ENCODE measurements at places on chromosomes 12 and 14.

DNA sequence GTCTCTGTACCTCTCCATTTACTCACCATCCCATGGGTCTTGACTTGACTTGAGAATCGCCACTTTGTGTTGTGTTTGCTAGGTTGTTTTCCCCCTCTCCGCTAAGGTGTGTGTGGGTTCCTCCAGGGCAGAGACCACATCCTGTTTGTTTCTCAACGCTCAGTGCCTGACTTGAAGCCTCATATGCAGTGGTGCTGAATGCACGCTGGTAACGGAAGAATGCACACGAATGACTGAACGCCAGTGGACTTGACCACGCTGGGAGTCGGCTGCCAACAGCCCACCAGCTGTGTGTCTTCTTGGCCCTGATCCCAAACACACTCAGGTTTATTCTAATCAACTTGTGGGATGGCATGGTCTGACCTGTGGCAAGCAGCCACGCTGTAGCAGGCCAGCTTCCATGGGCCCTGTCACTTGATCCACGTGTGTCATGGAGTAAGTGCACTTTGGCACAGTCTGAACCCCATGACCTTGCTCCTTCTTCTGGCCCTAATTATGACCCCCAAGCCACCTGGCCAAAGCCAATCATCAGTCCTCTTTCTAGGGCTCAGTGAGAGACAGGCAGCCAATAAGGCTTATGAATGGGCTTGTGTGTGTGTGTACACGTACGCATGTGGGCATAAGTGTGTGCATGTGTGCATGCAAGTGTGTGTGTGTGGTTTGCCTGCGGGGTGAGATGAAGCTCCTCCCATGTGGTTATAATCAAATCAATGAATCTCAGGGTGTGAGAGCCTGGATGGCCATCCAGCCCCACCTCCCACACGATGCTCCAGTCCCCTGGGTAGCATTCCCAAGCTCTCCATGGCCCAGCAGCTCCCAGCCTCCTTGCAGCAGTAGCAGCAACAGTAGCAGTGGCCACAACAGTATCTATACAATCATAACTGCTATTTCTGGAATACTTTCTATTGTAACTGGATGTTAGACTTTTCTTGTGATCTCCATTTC lies 6.4 kb upstream of the TC2N start:
- DNase-seq, result peak; percentile 91

- no peak for DNase-seq
Observed at GRCh38 chr12:69918287-69918686, 93.3 kb downstream of the MYRFL start.

GRCh38 chr12:109202770-109203169 lies 86.4 kb downstream of the ACACB start:
- no peak for DNase-seq

DNA sequence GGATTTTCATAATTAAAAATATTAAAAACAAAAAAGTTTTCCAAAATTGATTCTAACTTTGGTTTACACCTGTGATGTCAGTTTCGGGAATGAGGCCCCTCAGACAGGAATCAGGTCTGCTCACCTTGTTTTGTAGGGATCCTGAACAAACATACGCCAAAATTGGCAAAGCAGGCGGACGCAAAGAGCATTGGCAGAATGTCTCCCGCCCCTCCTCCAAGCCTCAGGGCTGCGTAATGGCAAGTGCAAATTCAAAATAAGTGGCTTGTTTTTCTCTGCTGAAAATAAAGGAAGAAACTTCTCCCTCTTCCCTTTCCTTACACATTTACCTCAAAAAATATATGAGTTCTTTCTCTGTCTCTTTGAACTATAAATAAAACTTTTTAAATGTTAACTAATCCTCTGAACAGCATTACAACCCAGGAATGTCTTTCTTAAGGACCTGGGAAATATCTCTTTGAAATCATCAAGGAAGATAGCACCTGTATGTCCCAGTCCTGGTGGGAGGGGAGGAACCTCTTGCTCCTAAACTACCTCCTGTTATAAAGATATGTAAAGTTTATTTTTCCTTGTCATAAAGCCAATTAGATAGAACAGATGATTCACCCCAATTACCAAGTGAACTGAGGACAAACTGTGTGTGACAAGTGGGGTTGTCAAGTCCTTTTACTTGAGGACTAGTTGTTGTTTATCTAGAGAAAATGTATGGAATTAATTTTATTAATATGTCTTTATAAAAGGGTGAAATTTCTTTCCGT lies 16.5 kb downstream of the OR6J1 start:
- DNase-seq, result no peak

- DNase-seq, result no peak
Observed at GRCh38 chr14:98297567-98297966, 974.4 kb downstream of the BCL11B start.

- no peak for DNase-seq
Observed at GRCh38 chr14:97178781-97179180, 381.6 kb downstream of the VRK1 start.

DNA sequence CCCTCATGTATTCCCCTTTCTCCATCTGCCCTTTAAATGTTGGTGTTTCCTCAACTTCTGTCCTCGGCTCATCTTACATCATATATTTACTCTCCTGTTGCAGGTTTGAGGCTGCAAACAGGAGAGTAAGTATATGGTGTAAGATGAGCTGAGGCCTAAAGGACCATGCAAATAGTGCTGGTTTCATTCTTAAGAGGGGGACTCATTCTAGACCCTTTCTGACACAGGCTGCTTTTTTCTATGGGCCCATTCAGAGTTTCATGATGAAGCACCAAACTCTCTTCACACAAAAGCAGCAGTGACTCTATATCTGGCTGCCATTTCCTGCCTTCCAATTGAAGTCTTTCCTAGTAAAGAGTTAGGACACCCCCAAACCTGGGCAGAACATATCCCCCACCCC lies 218.5 kb downstream of the PHLDA1 start:
- no peak for DNase-seq

DNA sequence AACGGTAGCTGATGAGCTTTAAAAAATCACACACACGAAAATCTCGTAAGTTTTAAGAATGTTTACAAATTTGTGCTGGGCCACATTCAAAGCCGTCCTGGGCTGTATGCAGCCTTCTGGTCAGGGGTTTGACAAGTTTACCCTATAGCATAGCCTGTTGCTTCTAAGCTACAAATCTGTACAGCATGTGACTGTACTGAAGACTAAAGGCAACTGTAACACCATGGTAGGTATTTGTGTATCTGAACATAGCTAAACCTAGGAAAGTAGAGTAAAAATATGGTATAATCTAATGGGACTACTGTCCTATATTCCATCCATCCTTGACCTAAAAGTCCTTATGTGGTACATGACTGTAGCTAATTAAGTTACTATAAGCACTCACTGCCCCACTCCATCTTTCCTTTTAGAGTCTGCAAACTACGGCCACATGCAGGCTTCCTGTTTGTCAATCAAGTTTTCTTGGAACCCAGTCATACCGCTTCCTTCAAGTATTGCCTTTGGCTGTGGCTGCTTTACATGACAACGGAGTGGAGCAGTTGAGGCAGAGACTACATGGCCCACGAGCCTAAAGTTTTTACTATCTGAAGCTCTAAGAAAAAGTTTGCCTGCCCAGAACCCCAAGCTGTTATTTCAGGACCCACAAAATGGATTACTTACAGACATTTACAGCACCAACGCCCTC lies 18.5 kb downstream of the KRT7 start:
- no peak for DNase-seq

GRCh38 chr12:96548384-96548783 lies 59.0 kb downstream of the CFAP54 start:
- no peak for DNase-seq

DNA sequence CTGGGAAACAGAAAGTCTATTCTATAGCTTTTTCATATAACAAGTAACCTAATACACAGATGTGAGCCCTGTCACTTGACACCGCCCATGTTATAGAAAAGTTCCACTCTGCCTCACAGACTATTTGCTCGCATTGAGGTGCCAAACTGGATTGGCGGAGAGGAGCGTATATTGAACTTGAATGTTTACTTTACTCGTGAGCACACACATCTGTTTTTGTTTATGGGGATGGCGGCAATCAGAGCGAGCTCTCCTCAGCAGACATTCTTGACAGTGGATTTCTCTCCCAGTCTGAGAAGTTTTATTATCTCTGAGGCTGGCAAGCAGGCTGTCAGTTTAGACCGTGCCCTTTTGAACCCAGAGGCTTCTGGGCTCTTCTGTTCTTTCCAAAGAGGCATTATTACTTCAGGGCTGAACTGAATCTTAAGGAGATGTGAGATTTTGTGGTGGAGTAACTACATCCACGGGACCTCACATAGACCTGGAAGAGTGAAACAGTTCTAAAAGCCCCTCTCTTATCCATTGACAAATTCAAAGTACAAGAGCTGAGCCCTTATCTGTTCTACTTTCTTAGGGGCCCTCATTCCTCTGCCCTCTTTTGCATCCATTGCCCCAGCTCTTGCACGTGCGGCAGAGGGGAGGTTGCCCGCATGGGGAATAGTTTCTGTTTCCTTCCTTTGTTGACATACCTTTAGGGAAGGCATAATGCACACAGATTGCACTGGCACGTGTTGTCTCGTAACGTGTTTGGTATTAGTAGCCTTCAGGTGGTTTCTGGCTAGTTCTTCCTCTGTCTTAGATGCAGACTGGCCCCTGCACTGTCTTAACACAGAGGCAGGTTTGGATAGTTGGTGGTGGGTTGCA lies 68.2 kb downstream of the DRAM1 start:
- DNase-seq, result no peak

GRCh38 chr12:102322254-102322653 lies 124.6 kb upstream of the PMCH start:
- no peak for DNase-seq

GRCh38 chr12:132559652-132560363 lies 50.6 kb downstream of the LRCOL1 start:
- DNase-seq, result no peak

GRCh38 chr12:93302331-93303229 lies 75.1 kb upstream of the NUDT4 start:
- DNase-seq, result no peak

DNA sequence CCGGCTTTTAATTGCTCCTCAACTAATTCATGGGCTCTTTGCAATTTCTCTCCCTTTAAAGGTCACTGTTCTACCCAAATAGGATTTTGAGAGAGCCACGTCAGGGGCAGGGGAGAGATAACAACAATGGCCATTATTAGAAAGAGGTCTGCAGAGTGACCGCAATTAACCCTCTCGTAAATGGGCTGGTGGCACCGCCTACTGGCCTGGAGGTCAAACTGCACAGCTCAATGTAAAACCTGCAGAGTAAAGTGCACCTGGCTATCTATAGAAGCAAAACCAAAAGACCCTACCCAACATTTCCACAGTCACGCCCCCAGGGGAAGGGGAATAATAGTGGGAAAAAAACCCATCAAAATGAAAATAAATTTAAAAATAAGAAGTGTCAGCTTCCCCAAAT lies 21.6 kb upstream of the CLEC4E start:
- DNase-seq, result no peak

DNA sequence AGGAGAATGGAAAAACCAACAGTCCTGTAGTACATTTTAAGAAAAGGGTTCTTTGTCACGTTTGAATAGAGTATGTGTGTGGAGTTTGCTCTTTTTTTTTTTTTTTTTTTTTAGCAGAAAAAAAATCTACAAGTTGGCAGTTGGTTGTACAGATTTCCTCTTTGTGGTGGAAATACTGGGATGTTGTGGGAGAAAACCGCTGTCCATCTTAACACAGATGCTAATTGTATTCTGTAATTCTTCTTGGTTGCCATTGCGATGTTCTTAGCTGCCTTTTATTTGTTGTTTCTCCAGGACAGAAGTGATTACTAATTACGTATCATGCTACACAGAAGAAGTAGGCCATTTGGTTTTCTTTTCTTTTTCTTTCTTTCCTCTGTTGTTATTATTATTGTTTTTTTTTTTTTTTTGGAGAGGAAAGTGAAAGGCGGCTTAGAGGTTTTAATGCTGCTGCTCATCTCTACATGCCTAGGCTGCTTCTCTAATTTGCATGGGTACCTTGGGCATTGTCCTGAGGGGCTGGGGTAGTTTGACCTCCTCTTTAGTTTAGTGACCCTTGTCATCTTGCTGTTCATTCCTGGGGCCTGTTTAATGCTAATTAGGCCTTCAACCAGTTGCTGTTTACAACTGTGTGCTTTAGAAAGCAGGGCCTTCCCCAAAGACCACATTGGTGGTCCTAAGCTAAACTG lies 94.7 kb downstream of the TMTC2 start:
- no peak for DNase-seq

DNA sequence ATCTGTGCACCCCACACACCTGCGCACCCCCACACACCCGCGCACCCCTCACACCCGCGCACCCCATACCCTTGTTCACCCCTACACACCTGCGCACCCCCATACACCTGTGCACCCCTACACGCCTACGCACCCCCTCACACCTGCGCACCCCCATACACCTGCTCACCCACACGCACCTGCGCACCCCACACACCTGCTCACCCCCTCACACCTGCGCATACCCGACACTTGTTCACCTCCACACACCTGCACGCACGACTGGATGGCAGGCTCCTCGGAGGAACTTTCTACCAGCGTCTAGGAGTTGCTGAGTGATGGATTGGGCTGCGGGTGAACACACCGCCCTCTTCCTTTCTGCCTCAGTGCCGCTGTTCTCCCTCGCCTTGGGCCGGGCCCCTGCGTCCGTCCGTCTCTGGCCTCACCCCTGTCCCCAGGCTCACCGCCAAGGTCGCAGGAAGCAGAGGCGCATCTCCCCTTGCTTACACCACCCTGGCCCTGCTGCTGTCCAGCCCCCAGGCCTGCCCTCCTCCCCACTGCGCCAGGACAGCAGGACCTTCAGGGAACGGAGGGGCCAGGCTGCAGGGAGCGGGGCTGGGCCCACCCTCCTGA lies 20.7 kb upstream of the TMEM106C start:
- DNase-seq, result no peak

- no peak for DNase-seq
Observed at GRCh38 chr12:114888928-114889584, 205.1 kb upstream of the TBX3 start.

DNA sequence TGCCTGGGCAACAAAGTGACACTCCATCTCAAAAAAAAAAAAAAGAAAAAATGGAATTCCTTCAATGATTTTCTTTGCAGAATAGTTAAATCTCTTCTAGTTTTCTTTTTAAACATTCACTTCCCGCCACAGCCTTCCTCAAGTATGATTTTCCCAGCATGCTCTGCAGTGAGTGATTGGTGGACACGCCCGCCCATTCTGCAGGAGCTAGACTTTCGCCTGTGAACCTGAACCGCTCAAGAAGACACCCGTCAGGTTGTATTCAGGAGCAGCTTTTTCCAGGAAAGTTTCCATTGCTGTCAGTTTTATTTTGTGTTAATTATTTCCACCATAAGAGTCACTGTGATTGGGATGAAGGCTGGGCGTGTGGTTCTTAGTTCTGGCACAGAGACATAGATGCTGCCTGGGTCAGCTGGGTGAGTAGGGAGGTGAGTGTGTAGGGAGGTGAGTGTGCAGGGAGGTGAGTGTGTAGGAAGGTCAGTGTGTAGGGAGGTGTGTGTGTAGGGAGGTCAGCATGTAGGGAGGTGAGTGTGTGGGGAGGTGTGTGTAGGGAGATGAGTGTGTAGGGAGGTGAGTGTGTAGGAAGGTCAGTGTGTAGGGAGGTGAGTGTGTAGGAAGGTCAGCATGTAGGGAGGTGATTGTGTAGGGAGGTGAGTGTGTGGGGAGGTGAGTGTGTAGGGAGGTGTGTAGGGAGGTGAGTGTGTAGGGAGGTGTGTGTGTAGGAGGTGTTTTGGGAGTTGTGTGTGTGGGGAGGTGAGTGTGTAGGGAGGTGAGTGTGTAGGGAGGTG lies 76.2 kb downstream of the KIF26A start:
- no peak for DNase-seq

GRCh38 chr14:100850841-100851585 lies 25.1 kb downstream of the MEG3 start:
- peak; percentile 82 for DNase-seq

Data from CD8-positive, alpha-beta memory T cell (primary cell).